ENCODE measurements at places on chromosomes 3 and 15. TPM values are rescaled to one million over a fixed set of nuclear protein-coding genes. Genes with fewer than 3 reads are reported as not detected.

- DNase-seq: no peak
Observed at GRCh38 chr3:85050821-85051220, 92.0 kb downstream of the CADM2 start.

- no peak for DNase-seq
Observed at GRCh38 chr15:62745621-62746225, 296.8 kb upstream of the TPM1 start.

DNA sequence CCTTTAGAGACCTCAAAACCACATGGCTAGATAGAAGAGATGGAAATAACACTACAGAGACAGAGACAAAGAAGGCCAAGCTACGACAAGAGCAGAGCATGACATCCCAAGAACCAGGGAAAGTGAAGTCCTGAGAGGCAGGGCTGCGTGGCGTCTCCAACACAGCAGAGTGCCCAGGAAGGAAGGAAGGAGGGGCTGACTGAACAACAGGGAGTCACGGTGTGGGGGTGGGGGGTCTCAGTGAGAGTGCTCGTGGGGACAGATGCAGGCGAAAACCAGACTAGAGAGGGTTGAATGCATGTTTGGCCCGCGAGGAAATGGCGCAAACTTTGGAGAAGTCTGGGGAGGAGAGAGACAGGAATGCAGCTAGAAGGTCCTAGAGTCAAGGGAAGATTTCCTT is 44.0 kb downstream of the ADAMTS17 start:
- DNase-seq: no peak

DNA sequence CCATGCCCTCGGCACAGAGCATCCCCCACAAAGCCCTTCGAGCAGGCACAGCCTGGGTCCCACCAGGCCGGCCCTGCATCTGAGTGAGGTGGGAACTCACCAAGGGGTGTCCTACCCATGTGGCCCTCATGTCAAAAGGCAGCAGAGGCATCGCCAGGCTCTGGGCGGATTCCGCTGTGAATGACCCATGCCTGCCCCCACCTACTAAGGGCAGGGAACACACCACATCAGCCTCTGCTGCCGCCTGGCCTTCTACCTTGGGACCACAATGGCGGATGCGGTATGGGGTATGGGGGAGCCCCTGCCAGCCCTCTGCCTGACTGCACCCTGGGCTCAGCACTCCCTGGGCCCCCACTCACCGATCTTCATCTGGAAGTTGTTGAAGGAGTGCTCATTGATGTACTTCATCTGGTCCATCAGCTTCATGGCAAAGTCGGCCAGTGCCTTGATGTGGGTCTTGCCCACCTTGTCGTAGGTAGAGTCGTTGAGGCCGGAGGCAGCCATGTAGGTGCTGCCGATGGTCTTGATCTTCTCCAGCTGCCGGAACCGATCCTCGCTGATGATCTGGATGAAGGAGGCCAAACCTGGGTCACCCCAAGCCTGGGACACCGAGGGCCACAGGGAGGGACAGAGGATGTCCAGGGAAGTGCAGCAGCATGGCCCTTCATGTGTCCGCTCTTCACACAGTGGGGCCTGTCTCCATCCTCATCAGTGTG is 87.8 kb downstream of the SEC22A start:
- DNase-seq: no peak

DNA sequence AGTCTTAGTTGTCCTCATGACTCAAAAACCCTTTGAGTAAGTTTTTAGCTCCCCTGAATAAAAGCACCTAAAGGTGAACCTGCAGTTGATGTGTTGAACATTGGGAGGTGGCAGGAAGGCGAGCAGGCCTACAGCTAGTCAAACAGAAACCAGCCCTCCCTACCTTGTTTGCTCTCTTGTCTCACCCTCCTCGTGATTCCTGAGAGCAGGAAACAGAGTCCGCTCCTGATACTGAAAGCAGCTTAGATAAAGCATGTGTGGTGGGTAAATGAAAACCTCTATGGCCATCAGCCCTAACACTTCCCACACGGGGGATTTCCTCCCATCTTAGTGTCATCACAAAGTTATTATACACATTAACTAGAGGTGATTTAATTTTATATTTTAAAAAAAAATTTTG is 21.8 kb upstream of the CLDN18 start:
- no peak for DNase-seq

DNA sequence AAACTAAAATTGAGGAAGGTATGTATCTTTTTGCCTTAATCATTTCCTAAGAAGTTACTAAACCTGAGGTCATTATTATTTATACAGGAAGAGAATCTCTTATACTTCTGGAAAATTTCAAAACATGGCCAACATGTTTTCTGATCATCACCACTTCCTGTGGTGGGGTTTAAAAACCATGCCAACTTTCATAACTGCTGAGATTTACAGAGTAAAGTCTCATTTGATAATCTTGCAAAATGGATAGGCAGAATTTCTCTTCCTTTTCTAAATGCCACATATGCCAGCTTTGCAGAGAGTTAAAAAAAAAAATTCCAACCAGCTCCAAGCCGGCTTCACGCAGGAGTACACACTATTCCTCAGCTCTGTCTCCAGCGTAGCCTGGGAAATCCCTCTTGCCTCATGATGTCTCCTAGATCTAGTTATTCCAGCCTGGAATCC is 124.3 kb upstream of the SPRED1 start:
- no peak for DNase-seq

The TKT gene
- 415 TPM for total RNA-seq
